ENCODE measurements at places on chromosomes 1 and 21.

DNA sequence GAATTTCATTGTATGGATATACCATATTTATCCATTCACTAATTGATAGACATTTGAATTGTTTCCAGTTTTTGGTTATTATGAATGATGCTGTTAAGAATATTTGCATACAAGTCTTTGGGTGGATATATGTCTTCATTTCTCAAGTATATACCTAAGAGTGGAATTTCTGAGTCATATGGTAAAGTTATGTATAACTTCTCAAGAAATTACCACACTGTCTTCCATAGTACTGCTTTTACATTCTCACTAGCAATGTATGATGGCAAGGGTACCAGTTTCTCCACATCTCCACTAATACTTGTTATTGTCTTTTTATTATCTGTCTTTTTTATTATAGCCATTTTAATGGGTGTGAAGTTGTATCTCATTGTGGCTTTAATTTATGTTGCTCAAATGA is 74.6 kb upstream of the TENT5C start:
- DNase-seq: no peak

DNA sequence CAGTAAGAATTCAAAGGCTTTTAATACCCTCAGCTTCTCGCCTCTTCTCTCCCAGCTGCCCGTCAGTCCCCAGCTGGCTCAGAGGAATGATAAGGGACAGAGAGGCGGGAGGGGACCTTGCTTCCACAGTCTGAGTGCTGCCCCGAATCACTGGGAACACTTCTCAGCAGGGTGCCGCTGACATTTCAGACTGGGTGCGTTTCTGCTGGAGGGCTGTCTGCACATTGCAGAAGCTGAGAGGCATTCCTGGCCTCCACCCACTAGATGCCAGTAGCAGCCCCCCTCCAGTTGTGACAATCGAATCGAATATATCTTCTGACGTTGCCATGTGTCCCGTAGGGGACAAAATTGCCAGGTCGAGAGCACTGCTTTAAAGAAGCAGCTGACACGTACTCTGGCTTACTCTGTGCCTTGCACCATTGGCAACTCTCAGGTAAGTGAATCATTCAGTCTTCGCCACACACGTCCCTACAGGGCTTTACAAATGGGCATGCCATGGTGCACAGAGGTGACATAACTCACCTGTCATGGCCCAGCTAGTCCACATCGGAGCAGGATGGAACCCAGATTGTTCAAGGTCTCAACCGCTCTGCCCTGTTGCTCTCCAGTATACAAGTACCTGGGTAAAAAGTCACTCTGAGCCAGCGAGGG is 23.9 kb downstream of the CTNNBIP1 start:
- DNase-seq: no peak

GRCh38 chr1:208557046-208557722 is 313.0 kb upstream of the PLXNA2 start:
- DNase-seq: no peak

DNA sequence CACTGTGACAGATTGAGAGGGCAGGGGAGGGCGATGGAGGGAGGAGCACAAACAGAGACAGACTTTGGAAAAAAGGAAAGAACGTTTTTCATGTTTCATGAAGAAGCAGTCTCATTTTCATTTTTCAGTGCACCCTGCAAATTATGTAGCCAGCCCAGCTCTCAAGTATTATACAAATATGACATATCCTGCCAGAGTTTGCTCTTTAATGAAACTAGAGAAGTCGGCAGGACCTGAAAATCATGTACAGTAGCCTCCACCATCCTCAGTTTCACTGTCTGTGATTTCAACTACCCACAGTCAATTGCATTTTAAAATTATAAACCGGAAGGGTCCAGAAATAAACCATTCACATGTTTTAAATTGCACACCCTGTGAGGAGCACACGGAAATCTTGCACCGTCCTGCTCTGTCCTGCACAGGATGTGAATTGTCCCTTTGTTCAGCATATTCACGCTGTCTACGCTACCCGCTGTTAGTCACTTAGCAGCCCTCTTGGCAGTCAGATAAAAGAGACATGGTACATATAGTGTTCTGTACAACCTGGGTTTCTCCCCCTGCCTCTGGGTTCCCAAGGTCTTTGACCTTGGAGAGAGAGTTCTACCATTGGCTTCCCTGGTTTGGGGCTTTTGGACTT is 13.6 kb upstream of the ADARB1 start:
- no peak for DNase-seq

DNA sequence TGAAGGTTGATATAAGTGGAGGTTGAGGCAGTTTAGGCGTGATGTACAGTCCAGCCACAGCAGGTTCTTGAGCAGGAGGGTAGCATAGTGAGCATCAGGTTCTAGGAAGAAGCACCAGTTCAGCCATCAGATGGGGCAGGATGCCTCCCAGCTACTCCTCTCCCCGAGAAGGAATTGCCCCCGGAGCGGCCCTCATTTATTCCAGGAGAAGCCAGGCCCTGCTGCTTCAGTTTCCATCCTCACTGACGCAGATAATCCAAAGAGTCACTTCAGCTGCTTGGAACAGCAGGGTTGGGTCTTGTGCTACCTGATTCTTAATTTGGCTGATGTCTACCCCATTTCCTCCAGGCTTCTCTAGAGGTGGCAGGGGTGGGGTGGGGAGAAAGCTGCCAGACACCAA is 54.7 kb downstream of the LACTBL1 start:
- DNase-seq: no peak

DNA sequence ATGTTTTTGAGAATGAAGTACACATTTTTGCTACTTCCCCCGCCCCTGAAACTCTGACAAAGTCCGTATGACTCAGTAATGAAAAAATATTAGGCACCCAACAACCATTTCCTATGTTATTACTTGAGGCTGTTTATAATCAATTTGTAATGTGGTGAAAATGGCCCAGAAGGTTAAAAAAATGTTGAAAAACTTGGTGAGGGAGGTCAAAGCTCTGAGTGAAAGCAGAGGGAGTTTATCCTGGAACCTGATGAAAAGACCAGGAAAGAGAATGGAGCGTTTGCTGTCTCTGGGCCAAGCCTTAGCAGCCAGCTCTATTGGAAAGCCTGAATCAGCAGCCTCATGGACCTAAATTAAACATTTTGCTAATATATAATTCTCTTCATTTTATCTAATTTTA is 367.7 kb upstream of the NEGR1 start:
- no peak for DNase-seq

DNA sequence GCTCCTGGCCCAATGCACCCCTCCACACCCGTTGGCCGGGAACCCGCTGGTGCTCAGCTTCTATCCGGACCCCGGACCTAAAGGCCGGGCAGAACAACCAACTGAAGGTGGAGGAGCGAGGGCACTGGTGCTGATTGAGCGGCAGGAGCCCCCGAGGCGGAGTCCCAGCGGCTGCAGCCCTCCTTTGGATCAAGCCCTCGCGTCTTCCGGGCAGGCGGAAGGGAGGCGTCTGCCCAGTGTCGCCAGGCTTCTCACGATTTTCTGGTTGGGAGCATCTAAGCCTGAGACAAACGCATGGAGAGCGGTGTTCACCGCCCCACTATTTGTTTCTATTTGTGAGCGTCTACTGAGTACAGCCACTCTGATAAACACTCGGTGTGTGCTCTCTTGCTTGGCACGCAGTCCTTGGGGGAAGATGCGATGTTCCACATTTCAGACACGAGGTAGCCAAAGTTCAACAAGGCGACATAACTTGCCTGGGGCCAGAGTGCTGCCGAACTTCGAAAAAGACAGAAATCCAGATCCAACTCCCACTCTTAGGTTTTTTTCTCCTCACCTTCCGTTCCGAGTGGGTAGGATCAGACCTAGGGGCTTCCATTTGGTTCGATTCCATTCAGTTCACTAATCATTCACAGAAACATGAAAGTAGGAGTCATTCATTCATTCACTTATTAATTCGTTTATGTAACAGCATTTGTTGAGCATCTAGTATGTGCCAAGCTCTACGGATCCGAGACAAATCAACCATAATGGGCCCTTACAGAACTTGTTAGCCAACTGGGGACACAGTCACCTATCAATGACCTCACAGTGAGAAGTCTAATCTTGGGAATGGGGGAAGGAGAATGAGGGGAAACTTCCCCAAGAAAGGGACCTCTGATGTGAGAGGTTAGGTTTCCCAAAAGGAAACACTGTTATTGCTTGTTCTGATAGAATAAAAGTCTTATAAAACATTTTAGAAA is 4.9 kb upstream of the DMRTA2 start:
- no peak for DNase-seq

DNA sequence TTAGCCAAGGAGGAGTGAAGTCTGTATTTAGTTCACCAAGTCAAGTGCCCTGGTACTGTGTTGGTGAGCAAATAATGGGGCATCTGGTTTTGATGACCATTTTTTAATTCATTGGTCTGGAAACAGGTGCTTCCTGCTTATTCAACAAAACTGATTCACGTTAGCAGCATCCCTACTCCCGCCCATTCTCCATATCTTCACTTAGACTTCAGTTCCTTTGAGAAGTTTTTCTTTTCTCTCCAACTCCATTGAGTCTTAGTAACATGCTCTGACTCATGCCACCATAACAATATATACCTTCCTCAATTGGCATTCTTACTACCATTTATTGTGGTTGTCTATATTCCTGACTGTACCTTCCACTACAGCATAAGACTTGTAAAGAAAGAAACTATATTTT is 468.9 kb downstream of the DPYD start:
- no peak for DNase-seq

- no peak for DNase-seq
These were observed 876 bp downstream of the EFCAB7 start for GRCh38 chr1:63524201-63524600.

DNA sequence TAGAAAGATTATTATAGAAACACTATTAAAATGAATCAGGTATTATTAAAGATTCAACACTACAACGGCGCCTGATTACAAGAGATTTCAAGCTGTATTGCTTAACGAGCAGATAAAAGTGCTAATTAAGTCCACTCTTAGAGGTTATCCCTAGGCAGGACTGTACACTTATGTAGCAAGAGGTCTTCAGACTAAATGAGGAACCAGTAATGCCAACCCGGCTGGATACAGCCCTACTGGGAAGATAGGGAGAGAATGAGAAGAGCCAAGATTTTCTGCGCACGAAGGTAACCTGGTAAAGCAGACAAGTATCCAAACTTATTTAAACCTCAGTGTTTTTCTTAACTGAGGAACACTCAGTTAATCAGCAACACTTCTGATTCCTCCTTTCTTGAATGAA is 115.7 kb upstream of the HIVEP3 start:
- DNase-seq: no peak

DNA sequence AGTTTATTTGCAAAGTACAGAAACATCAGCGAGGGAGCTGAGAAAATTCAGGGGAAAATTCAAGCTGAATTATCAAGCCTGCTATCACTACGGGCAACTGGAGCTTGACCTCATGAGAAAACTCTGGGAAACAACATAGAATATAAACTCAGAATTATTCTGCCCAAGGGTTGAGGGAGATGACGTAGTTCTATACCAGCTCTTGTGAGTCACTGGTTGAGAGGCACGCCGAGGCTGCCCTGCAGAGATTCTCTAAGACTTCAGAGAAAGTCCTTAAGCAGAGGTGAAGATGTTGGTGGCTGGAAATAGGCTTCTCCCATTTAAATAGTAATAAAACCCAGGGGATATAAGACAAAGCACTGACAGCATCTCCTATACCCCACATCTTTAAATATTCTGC is 12.3 kb downstream of the SYDE2 start:
- no peak for DNase-seq

DNA sequence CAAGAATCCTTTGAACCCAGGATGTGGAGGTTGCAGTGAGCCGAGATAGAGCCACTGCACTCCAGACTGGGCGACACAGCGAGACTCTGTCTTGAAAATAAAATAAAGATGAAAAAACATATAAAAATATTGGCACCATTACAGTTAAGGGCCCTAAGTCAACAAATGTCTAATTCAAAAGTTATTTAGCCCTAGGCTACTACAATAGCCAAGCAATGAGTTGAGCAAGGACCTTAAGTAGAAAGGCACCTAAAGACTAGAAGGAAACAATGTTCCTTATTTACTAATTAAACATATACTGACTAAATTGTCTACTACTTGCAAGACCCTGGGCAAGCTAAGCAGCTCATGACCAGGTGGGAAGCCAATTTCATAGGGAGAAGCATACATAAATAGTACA is 4.1 kb downstream of the PIK3R3 start:
- DNase-seq: no peak

- no peak for DNase-seq
These were observed 2.2 kb upstream of the PTPN7 start for GRCh38 chr1:202162418-202163280.

DNA sequence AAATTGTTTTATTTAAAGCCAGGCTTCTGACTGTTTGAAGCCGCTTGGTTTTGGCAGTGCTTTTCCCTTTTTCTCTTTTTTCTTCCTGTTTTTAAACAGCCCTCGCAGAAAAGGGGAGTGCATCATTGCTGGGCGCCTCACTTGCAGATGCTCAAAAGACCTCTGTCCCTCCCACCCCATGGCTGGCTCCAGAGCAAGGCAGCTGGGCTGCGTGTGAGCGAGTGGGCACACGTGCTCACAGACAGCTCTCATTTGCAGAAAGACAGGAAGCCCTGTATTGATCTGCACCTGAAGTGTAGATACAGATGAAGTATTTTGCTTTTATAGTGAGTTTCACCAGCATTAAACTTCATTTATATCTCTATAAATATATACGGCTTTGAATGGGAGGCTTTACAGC is 8.8 kb downstream of the TNR start:
- DNase-seq: no peak

DNA sequence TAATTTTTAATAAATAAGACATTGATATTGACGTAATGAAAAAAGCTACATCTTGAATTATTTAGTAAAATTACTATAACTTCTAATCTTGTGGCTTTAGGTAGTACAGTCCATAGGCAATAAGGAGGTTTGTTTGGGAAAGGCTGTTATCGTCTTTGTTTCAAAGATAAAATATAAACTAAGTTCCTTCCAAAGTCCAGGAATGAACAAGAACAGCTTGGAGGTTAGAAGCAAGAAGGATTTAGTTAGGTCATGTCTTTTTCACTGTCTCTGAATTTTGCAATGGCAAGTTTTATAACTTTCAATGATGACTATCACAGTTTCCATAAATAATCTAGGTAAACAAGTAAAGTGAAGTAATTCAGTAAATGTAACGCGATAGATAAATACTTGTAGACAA is 106.9 kb upstream of the OLFM3 start:
- DNase-seq: no peak

DNA sequence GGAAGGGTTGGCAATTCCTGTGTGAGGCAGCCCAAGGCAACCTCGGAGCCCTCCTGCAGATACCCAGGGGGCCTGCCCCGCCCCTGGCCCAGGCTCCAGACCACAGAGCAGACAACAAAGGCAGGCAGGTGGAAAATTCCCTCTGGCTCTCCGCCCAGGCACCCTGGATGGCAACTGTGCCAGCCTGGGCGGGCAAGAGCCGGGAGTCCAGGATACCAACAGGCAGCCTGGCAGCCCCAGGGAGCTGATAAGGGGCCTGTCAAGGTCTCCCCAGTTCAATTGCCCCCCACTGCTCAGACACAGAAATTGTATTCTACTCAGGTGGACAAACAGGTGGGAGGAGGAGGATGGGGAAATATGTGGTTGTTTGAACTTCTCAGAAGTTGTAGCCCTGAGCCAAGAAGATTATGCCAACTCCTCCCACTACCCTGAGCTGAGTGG is 15.4 kb upstream of the GPR37L1 start:
- DNase-seq: no peak

- DNase-seq: no peak
These were observed 85.1 kb downstream of the JAK1 start for GRCh38 chr1:64881281-64881680.

All from stimulated activated CD4-positive, alpha-beta T cell treated with anti-CD3 and anti-CD28 coated beads, Interleukin-12 subunit alpha, Interleukin-12 subunit beta, amount 100 ng/mL, for 48 hours (primary cell).